ENCODE measurements at places on chromosomes 5 and 9. TPM values are rescaled to one million over a fixed set of nuclear protein-coding genes. Genes with fewer than 3 reads are reported as not detected.

GRCh38 chr9:69809304-69809863 is 11.2 kb upstream of the CFAP95 start:
- DNase-seq: peak; percentile 83

DNA sequence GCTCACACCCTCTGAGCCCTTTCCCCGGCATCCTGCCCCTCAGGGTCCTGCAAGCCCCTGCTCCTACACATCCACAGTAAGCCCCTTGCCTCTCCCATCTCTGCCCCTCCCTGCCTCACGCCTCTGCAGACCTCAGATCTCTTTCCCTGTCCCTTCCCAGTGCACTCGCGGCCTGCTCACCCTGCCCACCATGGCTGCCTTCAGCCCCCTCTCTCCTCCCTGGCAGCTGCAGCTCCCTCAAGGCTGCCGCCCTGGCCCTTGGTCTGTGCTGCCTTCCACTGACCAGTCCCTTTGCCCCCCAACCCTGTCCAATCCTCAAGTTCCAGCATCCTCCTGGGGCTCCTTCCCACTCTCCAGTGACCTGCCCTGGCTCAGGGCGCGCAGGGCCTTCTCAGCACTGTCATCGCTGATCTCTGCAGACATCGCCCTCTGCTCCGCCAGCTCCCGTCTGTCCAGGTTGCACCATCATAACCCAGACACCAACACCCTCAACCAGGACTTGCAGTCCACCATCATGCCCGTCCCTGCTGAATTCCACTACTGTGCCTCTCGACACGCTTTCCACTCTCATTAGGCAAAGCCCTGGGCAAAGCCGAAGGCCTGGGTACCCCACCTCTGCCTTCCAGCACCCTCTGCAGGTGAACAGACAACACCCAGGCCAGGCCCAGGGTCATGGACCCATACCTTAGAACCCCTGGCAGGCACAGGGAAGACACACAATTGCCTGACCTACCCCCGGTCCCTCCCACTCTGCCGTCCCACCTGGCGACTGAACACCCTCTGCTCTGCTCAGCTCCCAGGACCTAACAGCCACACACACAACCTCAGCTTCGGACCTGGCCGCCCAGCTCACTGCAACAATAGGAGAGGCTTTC is 97.8 kb upstream of the RUFY1 start:
- no peak for DNase-seq

DNA sequence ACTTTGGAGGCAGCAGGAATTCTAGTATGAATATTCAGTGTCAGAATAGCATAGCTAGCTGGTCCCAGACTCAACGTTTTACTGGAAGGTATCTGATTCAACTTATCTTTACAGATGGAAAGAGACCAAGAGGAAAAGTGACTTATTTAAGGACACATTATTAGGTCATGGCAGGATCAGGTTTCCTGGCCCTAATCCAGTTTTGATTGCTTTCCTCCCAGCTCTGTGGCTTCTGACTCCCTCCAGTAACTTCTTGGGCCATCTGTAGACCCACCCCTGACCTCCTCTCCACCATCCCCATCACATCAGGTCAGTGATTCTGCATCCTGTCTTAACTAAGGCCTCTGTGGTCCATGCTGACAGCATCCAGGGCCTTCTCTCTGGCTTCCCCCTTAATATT is 38.4 kb downstream of the SH3TC2 start:
- DNase-seq: no peak

- no peak for DNase-seq
Observed at GRCh38 chr9:81371824-81372223, 317.5 kb downstream of the TLE1 start.

- peak; percentile 62 for DNase-seq
Observed at GRCh38 chr5:154486427-154486866, 8.4 kb upstream of the HAND1 start.

DNA sequence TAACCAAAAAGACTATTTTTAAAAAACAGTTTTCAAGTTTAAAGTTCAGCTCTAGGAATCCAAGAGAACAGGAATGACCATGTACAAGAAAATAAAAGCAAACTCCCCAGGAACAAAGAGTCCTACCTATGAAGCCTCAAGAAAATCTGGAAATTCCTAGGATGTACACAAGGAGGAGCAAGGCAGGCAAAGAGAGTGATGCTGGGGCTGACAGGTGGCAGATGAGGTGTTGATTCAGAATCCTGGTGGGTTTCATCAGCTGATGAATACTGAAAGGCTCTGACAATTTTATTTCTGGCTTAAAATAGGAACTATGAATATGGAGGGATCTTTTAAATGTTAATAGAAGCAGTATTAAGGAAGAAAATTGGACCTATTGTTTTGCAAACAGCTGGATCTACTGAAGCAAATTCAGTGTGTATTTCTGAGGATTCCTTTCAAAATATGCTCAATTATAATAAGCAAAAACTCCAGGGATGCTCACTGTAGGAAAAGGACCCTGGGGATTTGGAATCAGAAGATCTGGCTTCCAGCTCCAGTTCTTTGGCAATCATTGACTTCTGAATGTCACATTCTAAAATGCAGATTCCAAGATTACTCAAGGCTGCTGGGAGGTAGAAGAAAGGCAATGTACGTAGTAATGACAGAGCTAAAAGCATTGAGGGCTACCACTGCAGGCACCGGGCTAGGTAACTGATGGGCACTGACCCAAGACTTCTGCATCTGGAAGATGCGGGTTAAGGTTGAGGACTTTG is 28.0 kb upstream of the SH3RF2 start:
- DNase-seq: peak; percentile 62

GRCh38 chr5:180598797-180599589 is 7.7 kb upstream of the SCGB3A1 start:
- DNase-seq: no peak

- DNase-seq: peak; percentile 91
Observed at GRCh38 chr5:88092358-88092757, 176.3 kb downstream of the TMEM161B start.

DNA sequence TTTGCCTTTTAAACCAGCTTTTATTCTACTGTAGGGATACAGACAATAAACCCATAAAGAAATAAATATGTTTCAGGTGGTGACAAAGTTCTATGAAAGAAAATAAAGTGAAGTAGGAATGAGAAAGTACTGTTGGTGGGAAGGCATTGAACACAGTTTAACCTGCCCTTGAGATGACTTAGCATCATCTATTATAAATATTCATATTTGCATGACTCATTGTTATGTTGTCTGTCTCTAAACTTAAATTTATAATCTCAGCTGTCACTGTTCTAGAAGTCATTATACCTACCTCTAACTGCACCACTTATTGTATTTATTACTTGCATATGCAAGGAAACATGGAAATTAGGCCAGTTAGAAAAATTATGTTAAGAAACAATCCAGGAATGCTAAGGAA is 202.2 kb downstream of the CHSY3 start:
- DNase-seq: no peak

DNA sequence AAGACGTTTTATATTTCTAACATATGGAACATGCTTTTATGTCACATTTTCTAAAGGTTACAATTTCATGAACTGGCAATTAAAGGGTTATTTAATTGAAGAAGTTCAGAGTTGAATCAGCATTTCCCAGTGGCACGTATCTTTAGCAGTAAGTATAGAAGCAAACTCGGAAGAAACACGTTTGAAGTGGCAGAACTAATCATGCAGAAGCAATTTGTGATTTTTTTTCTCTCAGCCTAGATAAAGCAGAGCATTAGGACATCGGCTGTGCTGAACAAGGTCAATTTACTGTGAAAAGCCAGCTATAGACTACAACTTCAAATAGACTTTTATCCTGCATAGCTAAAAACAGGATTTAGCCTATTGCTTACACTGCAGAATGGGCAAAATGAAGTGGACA is 104.7 kb downstream of the ISL1 start:
- DNase-seq: no peak

- DNase-seq: no peak
Observed at GRCh38 chr5:124262991-124263571, 483.4 kb downstream of the ZNF608 start.

DNA sequence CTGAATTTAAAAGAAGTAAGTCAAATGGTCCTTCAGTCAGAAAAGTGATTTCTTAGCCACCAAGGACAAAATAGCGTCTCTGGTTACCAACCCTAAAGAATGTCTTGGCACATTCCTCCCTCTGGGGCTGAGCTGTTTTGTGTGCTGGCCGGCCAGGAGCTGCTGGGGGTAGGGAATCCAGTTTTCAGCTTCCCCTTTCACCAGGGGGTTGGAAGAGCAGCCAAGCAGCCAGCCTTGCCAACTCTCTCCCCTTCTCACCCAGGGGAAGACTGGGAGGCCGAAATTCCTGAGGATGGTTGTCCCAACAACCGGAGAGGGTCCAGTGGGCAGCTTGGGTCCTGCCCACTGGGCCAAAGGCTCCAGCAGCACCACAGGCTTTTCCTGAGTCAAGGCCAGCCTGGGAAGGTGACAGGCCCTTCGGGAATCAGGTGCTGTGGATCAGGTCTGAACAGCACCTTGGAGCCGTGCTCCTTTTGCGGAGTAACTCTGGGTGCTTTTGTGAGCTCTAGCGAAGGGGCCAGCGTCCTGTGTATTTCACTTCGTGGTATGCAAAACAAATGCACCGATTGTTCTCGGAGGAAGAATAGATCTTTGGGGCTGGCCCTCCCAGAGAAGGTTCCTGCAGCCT is 4.2 kb downstream of the WWC1 start:
- DNase-seq: peak; percentile 96

DNA sequence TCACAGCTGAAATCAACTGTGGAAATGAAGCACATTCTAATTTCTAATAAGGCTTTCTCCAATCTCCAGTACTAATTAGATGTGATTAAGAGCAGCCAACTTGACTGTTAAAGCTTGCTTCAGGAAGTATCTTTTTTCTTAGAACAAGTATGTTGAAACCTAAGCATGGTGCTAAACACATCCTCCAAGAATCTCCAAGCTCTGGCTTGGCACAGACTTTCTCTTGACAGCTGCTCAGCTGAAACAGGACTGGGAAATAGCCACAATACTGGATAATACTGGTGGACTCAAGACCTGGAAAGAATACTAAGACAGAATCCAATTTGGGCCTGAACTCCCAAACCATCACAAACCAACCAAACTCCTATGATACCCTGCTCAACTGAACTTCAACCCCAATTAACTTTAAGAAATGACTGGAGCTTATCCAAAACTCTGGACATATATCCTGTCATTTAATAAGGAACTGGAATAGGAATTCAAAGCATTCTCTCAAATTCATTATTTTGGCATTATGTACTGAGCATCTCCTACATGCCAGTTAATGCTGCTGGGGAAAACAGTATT is 16.2 kb downstream of the PRKAA1 start:
- DNase-seq: no peak

DNA sequence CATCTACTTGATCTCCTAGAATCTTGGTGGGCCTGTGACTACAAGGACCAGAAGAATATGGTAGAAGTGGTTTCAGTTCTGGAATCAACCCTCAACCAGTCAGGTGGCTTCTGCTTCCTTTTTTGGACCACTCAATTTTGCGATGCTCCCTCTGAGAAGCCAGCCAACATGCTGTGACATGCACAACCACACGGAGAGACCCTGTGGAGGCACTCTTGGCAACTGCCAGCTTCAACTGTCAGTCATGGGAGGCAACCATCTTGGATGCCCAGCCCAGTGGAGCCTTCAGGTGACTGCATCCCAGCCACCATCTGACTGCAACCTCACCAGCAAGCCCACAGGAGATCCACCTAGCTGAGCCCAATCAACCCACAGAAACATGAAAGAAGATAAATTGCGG is 137.3 kb downstream of the FAM114A2 start:
- DNase-seq: no peak

SPACA9 gene
- total RNA-seq: 0.78 TPM

TRIM36 gene
- 10.1 TPM for total RNA-seq

All from GM23338 (cell line).